Activated naive CD4-positive, alpha-beta T cell treated with anti-CD3 and anti-CD28 coated beads, Interleukin-2, amount 50 U/mL, for 72 hours (primary cell): ENCODE measurements at places on chromosomes 13 and 19.

DNA sequence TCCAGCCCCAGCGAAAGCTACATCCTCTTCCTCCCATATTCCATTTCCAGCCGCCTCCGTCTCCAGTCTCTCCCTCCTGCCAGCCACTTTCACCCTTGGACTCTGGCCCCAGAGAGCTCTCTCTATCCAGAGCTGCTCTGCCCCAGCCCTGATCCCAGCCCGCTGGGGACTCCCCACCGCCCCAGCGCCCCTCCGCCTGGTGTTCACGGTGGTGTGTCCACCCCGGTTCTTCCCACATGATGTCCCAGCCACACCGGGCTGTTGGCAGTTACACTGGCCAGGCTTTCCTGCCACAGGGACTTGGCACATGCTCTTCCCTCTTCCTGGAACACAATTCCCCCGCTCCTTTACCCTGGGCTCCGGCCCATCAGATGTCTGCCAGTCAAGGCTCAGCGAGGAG is 11.3 kb upstream of the EMC10 start:
- no peak for DNase-seq

DNA sequence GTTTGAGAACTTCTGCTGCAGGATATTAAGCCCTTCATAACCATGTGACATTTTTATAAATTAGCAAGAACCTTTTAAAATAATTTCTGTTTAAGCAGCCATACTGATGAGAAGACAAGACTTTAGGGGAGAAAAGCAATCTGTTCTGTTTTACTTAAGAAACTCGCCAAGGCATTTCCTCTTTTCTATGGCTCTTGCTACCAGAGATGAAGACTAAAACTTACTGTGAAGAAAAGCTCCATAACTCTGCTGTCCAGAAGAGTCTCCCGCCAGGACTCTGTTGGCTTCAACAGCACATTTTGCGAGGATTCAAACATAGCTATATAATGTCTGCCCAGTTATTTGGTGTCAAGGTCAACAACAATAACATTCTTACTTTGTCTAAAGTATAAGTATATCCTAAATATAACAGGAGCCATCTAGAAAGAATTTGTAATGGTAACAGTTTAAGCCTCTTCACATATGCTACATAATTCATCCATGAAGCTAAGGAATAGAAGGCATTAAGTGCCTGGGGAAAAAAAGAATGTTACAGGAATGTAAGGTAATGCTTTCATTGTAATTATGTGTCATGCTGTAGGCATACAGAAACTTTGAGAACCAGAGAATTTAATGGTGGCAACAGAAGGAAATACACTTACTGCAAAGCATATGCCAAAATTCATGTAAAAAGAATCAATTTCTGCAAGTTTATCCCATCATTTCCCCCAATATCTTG is 53.2 kb upstream of the EEF1AKMT1 start:
- DNase-seq = no peak

GRCh38 chr13:51451134-51451466 is 1.7 kb downstream of the INTS6 start:
- DNase-seq = no peak

DNA sequence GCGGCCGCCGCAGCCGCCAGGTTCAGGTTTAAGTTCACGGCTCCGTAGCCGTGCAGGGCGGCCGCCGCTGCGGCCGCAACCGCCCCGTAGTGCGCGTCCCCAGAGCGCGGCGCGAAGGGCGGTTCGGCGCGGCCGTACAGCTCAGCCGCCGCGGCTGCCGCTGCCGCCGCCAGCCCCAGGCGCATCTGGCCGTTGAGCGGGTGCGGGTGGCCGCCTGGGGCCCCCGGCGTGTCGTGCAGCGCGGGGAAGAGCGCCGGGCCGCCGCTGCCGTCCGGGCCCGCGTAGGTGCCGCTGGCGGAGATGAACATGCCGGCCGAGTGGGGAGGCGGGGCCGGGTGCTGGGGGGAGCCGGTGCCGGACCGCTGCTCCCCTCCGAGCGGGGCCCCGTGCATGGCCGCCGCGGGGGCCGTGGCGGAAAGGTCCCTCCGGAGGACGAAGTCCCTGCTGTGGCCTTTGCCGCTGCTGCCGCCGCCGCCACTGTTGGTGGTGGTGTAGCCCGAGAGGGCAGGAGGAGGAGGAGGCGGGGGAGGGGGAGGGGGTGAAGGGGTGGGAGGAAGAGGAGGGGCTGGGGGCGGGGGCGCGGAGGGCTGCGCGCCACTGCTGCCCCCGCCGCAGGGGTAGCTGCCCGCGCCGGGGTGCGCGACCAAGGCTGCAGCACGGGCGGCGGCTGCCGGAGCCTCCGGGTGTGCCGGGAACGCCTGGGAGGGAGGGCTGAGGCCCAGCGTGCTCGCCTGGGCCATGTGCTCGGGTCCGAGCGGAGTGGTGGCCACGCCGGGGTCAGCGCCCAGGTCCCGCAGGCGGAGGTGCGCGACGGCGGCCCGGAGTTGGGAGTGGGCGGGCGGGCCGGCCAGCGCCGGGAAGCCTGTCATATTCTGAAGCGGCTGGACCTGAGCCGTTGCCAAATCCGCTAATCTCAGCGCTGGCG is 654 bp downstream of the ZIC5 start:
- no peak for DNase-seq

GRCh38 chr13:56907766-56908165 is 233.0 kb upstream of the PRR20A start:
- no peak for DNase-seq
